ENCODE measurements at places on chromosomes 11 and 22.

DNA sequence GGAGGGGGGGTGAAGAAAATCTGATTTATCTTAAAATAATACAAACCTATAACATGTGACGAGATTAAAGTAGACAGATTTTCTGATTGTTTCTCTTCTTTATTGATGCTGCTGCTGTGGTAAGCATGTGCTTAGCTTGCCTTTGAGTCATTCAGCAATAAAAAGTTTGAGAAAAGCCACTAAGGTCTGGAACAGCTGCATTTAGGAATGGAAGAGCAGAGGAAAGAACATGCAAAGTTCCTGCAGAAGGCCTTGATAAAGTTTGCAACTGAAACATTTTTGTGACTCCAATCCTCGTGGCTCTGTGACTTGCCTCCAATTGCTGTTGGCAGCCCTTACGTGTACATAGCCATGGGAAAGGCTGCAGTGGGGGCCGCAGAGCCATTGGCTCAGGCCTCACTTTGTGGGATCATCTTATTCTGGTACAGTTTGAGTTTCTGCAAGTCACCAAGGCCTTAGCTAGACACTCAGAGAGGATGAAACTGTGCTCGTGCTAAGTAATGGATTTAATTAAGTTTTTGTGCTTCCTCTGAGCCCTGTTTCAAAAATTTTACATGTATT is 370.2 kb downstream of the AASDHPPT start:
- DNase-seq = no peak

- DNase-seq = no peak
Measured at GRCh38 chr11:103671143-103671651, 365.2 kb upstream of the DDI1 start.

- no peak for DNase-seq
Measured at GRCh38 chr11:134333946-134334345, 2.2 kb downstream of the GLB1L2 start.

- DNase-seq = no peak
Measured at GRCh38 chr11:3642071-3642951, 519 bp upstream of the ART5 start.

- no peak for DNase-seq
Measured at GRCh38 chr11:103920933-103921332, 115.5 kb upstream of the DDI1 start.

DNA sequence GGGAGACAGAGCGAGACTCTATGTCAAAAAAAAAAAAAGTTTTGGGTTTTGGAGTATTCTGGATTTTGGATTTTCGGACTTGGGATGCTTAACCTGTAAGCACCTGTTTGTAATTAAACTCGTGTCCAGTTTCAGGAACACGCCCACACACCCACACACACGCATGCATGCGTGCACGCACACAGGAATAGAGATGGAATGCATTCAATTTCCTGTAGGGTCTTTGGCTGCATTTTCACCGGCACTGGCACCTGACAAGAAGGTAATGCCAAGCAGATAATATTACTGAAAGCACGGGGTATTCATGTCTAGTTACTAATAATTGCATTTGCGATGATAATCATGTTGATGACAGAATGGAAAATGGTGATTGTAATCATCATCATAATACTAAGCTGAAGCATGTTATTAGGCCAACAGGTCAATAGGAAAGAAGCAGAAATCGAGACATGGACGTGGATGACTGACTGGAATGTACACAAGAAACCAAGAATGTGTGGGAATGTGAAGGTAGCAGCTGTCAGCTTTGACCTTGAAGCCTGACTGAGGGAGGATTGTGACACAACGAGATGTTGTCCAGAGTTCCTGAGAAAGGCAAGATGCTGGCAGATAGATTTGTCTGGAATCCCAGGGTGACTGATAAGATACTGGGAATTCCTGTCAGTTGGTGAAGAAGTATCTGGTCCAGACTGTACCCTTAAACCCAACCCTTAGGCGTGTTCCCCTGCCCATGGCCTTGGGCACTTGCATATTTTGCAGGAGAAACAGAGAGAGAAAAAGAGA is 108.6 kb downstream of the SYN3 start:
- DNase-seq = no peak

DNA sequence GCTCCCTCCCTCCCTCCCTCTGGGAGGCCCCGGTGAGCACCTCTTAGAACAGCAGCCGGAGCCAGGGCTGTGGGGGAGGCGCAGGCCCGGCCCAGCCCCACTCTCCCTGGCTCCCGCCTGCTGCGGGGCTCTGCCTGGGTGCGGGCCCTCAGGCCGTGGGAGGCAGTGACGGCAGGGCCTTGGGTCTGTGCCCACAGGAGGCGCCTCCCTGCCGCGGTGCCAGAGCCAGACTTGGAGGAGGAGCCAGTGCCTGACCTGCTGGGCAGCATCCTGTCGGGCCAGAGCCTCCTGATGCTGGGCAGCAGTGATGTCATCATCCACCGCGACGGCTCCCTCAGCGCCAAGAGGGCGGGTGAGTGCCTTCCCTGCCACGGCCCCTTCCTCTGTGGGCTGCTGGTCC is 9.5 kb downstream of the IRF7 start:
- no peak for DNase-seq

DNA sequence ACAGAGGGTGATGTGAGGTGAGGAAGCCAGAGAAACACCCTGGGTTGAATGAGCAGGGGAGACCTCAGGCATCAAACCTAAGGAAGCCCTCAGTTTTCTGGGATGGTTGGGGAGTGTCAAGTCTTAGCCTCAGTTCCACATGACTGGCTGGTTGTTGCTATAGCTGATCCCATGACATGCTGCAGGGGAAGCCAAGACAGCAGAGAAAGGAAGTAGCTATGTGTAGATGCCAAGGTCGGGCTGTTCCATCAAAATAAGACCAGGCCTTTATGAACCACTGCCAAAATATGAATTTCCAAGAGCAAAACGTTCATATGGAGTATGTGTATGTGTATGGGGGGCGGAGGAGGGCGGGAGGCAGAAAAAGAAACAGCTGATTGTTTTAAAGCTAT is 11.6 kb downstream of the CD59 start:
- DNase-seq = no peak

- DNase-seq = no peak
Measured at GRCh38 chr11:121795174-121795573, 320.8 kb downstream of the BLID start.

DNA sequence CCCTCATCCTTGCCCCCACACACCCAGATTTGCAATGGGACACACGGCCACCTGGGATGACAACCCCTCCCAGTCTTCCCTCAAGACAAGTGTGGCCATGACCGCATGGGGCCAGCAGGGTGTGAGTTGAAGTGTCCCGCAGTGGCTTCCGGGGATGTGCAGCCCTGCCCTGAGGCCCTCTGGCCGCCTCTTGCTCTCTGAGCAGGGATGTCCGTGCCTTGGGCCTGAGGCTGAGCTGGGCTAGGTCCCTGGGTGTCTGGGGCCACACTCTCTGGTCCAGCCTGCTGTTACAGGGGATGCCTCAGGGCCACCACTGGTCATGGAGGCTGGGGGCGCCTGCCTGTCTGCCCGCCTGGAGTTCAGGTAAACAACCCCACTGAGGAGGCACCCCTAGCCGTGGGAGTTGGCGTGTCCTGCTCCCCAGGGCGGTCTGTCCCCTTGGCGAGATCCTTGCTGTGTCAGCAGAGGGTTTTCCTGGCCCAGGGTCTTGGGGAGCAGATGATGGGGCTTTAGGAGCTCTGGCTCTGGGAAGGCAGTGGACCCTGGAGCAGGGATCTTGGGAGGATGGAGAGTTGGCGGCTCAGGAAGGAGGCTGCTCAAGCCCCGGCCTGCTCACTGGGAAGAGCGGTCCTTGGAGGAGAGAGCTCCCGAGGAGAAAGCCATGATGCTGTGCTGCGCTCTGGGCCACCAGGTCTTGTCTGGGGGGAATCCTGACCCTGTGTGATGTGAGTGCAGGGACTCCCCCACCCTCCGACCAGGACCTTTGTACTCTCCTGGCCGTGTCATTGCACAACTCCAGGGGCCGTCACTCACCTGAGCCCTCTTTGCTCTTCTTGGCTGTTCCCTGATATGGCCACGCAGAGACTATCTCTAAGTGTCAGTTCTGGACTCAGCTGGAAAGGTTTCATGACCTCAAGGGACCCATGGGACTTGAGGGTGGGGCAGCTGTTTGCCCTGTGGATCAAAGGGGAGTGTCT is 67.9 kb downstream of the KCNQ1 start:
- no peak for DNase-seq

DNA sequence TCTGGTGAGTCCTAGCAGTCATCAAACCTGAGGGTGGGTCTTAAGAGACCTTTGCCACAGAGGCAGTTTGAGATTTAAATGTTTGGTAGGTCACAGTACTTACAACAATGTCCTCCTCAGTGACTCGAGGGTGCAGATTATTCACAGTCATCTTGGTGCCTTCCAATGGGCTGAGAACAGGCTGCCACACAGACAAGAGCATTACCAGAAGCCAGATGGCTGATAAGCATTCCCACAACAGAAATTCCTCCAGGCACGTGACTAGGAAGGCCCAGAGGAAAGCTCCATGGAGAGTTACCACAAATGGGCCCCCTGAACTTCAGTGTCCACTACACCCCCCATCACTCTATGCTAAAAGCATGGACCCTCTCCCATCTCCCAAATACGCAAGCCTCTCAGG is 19.2 kb downstream of the POLDIP3 start:
- no peak for DNase-seq

GRCh38 chr22:35310556-35311550 is 11.2 kb downstream of the TOM1 start:
- no peak for DNase-seq

DNA sequence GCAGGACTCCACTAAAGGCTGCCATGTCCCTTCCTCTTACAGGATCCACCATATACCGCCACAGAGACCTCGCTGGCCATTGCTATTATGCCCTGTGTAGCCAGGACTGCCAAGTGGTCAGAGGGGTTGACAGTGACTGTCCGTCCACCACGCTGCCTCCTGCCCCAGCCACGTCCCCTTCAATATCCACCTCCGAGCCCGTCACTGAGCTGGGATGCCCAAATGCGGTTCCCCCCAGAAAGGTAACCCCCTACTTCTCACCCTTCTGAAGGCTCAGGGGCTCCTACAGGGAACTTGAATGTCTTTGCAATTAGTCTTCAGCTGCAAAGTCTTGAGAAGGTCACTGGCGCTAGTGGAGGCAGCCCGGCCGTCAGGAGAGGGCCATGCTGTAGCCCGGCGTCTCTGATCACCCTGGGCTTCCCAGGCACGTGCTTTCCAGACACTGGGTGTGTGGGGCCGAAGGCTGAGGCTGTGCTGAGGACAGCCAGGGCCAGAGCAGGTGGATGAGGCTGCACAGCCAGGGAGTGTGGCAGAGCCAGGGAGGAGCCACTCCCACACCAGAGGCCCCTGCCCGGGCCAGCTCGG is 30.0 kb upstream of the MUC5B start:
- no peak for DNase-seq

DNA sequence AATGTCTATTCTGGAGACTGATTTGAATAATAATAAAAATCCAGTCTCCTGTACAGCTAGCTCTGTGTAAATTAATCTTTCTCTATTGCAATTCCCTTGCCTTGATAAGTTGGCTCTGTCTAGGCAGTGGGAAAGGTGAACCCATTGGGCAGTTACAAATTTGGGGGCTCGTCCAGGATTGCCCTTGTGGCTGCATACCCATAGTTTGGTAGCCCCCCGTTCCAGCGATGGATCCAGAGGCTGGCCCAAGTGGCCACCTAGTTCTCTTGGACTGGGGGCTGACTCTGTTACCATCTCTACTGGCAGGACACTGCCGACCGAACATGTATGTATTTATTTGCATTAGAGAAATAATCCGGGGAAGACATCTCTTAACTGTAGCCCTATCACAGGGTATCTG is 326.2 kb upstream of the PDGFD start:
- no peak for DNase-seq

DNA sequence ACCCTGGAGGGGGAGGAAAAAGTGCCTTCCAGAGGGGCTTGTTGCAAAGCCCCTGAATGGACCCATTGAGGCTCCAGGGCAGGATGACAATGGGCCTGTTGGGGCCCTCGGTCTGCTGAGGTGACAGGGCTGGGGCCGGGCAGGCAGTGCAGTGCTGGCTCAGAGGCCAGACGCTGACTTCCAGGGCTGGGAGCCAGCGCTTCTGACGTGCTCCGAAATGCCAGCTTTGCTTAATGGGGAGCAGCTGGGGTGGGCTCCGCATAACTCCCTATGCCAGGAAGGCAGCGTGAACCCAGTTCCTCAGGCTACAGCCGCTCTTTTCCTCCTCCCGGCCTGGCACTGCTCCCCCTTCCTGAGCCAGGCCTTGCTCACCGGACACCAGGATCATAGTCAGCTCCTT is 17.7 kb downstream of the NAV2 start:
- no peak for DNase-seq

- no peak for DNase-seq
Measured at GRCh38 chr11:77102246-77103210, at the start of gene OMP. OMP (plus strand) TSS chr11:77102840; CDS start chr11:77102840, 0 bp downstream.

DNA sequence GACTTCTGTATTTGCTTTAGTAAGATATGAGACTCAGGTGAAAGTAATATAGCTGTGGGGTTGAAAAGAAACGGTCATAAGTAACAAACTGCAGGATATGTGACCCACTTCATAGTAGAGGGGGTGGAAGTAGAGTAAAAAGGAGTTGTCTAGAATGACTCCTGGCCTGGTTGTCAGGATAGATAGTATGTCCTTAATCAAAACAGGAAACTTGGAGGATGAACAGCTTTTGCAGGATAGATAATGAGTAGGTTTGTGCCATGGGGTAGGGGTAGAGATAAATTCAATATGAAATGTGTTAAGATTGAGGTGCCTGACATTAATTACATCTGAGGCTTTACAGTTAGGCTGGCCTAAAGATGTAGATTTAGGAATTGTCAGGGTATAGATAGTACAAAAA is 47.0 kb upstream of the B3GNT6 start:
- DNase-seq = no peak

DNA sequence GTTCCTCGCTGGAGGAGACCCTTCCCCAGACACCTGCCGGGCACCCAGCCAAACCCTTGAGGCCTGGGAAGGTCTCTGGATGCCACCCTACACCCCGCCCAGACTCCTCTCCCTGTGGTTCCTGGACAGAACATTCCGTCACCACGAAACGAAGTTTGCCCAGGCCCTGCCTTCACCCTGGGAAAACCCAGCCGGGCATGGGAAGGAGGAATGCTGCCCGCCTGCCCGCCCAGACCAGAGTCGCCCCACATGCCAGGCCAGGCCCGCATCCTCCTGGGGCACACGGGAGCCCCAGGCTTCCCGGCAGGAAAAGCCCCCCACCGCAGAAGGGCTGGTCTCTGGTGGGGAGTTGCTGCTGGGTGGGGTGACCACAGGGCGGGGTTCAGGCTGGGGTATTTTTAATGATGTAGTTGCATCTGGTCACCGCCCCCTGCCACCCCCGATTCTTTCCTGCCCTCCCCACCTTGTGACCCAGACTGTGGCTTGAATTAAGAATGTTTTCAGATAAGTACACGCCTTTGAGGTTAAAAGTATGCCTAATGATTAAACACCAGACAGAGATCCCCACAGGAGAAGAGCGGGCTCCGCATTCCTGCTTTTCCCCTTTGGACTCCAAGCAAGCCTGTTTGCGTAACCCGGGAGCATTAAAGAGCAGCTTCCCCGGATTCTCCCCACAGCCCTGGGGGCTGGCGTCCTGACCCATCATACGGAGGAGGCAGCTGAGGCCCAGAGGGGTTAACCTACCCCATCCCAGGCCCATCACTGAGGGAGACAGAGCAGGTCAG is 44.6 kb upstream of the PPARA start:
- DNase-seq = no peak
